ENCODE measurements at places on chromosomes 1 and 21. TPM values are rescaled to one million over a fixed set of nuclear protein-coding genes. Genes with fewer than 3 reads are reported as not detected.

GRCh38 chr1:13864760-13865159 is 164.8 kb downstream of the PRDM2 start:
- no peak overlapping the region for H3K27ac ChIP-seq
- no peaks in the 10 kb centered on the region for H3K4me1 ChIP-seq
- no peak for DNase-seq
- H3K4me3 ChIP-seq: no peak overlapping the region
- no peaks in the 10 kb centered on the region for H3K27me3 ChIP-seq
- no peaks in the 10 kb centered on the region for H3K36me3 ChIP-seq

DNA sequence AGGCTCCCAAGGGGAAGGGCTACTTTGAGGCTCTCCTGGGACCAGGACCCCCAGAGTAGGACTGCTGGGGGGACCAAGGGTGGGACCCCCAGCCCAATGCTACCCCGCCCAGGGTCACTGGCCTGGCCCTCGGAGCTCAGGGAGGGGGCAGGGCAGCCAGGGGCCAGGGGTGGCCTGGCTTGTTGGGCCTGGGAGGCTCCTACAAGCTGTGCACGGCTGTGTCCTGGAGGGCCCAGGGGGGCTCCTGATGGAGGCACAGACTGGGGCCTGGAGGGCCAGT is 2.2 kb downstream of the HES4 start:
- H3K27ac ChIP-seq: no peak overlapping the region
- no peak overlapping the region for H3K4me3 ChIP-seq
- H3K4me1 ChIP-seq: peaks cover 6% of the 10 kb centered on the region
- H3K27me3 ChIP-seq: no peaks in the 10 kb centered on the region
- H3K36me3 ChIP-seq: no peaks in the 10 kb centered on the region

GRCh38 chr1:163161337-163161736 is 41.4 kb downstream of the RGS5 start:
- H3K4me1 ChIP-seq: peaks cover 7% of the 10 kb centered on the region
- H3K27me3 ChIP-seq: no peaks in the 10 kb centered on the region
- H3K4me3 ChIP-seq: no peak overlapping the region
- no peaks in the 10 kb centered on the region for H3K36me3 ChIP-seq

GRCh38 chr1:61004262-61005003 is 77.9 kb upstream of the NFIA start:
- no peaks in the 10 kb centered on the region for H3K4me1 ChIP-seq
- no peaks in the 10 kb centered on the region for H3K27me3 ChIP-seq
- H3K27ac ChIP-seq: no peak overlapping the region
- no peak for DNase-seq
- no peak overlapping the region for H3K4me3 ChIP-seq

- no peak for DNase-seq
- H3K36me3 ChIP-seq: no peaks in the 10 kb centered on the region
- no peaks in the 10 kb centered on the region for H3K27me3 ChIP-seq
- no peak overlapping the region for H3K4me3 ChIP-seq
Measured at GRCh38 chr1:241947354-241947753, 10.2 kb upstream of the BECN2 start.

Gene HLCS
- total RNA-seq: 30.1 TPM

Gene KCNH1
- total RNA-seq: 1.5 TPM

DNA sequence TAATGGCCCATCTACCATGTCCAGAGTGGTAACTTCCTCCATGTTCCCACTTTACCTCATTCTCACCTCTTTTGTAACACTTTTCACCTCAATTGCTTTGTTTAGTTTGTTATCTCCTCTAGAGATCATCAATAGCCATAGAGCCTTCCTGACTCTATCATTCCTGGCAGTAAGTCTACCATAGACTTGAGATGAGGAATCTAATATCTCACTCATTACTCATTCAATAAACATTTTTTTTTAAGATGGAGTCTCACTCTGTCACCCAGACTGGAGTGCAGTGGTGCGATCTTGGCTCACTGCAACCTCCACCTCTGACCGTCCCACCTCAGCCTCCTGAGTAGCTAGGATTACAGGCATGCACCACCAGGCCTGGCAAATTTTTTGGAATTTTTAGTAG is 7.1 kb downstream of the NMNAT2 start:
- DNase-seq: no peak
- H3K4me1 ChIP-seq: no peaks in the 10 kb centered on the region
- H3K27me3 ChIP-seq: no peaks in the 10 kb centered on the region
- H3K36me3 ChIP-seq: no peaks in the 10 kb centered on the region
- no peak overlapping the region for H3K27ac ChIP-seq
- no peak overlapping the region for H3K4me3 ChIP-seq

Gene SMPDL3B
- 2.5 TPM for total RNA-seq

DNA sequence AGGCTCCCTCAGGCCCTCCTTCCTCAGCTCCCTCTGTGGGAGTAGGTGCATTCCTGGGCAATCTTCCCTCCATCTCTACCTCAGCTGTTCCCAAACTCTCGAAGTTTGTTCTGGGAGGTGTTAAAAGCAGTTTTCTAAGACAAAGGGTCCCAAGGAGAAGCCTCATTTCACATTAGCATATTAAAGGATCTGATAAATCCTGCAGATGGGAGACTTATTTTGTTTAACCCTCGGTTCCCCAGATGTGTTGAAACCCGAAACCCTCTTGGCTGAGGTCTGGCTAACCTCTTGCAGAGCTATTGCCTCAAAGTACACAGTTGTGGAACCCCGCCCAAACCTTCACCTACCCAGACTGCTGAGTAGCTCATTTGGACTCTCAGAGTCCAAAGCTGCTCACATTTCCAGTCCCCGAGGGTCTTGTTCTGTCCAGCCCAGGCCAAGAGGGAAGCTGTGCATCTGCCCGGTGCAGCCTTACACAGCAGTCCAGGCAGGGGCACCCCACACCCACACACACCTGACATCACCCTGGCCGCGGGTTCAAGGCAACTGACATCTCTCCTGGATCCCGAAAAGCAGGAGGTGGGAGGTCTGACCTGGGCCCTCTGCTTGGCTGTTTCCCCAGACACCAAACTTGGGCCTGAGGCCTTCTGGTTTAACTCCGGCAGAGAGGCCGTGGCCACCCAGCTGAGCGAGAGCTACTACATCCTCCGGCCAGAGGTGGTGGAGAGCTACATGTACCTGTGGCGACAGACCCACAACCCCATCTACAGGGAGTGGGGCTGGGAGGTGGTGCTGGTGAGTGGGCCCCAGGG is 19.5 kb upstream of the SELENON start:
- DNase-seq: peak; percentile 74
- peaks cover 10% of the 10 kb centered on the region for H3K4me1 ChIP-seq
- no peak overlapping the region for H3K4me3 ChIP-seq
- H3K27me3 ChIP-seq: no peaks in the 10 kb centered on the region

Gene SPRR2G
- total RNA-seq: not detected

- no peaks in the 10 kb centered on the region for H3K4me1 ChIP-seq
- H3K4me3 ChIP-seq: no peak overlapping the region
- no peaks in the 10 kb centered on the region for H3K36me3 ChIP-seq
- no peak for DNase-seq
Measured at GRCh38 chr1:218964471-218965185, 209.1 kb upstream of the LYPLAL1 start.

GRCh38 chr1:153401461-153401860 is 10.6 kb upstream of the S100A8 start:
- H3K36me3 ChIP-seq: no peaks in the 10 kb centered on the region
- no peak overlapping the region for H3K27ac ChIP-seq
- DNase-seq: no peak
- no peaks in the 10 kb centered on the region for H3K4me1 ChIP-seq

DNA sequence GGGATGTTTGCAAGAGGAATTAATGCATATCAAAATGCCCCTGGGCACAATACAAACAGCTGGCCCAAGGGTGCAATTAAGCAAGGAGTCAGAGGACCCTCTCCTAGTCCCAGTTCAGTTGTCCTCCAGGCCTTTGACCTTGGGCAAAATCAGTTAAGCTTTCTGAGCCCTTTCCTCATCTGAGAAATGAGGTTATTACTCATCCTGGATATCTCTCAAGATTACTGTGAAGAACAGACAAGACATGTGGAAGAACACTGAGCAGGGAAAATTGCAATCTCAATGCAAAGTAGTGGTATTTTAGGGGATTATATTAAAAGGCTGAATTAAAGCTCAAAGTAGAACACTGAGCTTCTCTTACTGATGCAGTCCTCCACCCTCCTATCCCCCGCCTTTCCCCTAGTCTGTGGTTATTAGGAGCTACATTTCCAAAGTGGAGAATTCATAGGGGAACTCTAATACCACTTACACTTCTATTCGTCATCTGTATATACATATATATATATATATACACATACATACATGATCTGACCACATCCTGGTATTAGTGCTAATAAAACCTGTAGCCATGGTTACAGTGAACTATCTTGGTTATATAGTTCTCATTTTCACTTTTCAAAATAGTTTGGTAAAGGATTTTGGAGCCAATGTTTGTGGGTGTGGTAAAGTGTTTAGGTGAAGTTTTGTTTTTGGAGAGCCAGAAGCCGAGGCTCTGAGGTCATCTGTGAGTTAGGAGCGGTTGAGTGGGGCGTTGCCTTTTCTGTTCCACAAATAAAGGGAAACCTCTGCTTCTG is 18.1 kb downstream of the KIAA0040 start:
- no peak overlapping the region for H3K27ac ChIP-seq
- no peaks in the 10 kb centered on the region for H3K27me3 ChIP-seq
- H3K36me3 ChIP-seq: no peaks in the 10 kb centered on the region
- DNase-seq: no peak

DNA sequence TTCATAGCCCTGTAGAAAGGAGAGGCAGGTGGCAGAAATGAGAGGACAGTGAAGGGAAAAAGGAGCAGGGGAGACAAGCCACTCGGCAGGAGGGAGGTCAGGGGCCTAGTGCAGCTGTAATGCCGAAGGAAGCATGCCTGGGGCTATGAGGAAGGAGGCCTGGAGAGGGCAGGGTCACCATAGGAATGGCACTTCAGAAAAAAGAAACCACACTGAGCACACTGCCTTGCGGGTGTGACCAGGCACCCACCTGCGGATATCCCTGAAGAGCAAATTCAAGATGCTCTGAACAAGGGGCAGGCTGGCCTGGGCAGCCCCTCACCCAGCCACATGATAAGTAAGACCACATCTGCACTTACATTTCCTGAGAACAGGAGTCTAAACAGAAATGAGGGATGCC is 104.7 kb downstream of the JAK1 start:
- peak; percentile 47 for DNase-seq
- no peaks in the 10 kb centered on the region for H3K4me1 ChIP-seq
- H3K27ac ChIP-seq: no peak overlapping the region

Gene MMEL1
- 18.8 TPM for total RNA-seq

DNA sequence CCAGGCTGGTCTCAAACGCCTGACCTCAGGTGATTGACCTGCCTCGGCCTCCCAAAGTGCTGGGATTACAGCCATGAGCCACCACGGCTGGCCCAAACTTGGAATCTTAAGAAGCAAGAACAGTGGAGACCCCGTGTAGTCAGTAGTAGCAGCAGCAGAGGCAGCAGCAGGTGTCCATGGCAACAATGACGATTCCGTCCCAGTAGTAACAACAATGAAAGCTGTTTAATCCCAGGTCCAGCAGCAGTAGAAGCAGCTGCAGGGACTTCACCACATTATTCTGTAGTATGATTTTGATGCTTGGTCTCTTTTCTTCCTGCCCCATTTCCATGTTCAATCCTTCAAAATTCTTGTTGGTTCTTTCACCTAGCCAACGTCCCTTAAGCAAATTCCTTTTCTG is 69.6 kb upstream of the KCTD3 start:
- H3K27ac ChIP-seq: no peak overlapping the region
- peak; percentile 15 for DNase-seq
- no peaks in the 10 kb centered on the region for H3K36me3 ChIP-seq
- H3K4me1 ChIP-seq: no peaks in the 10 kb centered on the region
- H3K27me3 ChIP-seq: no peaks in the 10 kb centered on the region
- no peak overlapping the region for H3K4me3 ChIP-seq

- no peak for DNase-seq
- no peaks in the 10 kb centered on the region for H3K27me3 ChIP-seq
- no peak overlapping the region for H3K27ac ChIP-seq
- H3K4me3 ChIP-seq: no peak overlapping the region
- H3K36me3 ChIP-seq: no peaks in the 10 kb centered on the region
Measured at GRCh38 chr21:33291686-33292085, 25.5 kb downstream of the IL10RB start.

DNA sequence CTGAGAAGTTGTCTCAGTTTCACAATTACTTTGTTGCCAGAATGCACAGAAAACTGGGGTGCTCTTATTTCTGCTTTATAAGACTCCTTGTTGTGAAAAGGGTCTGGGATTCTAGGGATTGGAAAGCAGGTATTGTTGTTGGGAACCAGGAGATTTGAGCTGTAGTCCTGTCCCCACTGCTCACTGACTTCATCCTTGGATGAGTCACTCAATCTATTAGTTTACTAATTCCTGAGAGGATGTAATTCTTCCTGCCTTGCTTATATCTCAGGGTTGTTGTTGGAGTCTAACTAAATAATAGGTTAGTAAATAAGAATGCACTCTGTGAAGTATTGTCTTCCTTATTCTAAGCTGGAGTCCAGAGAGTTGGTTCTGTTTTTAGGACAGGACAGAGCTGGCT is 172.5 kb upstream of the GALNT2 start:
- no peak for DNase-seq
- peaks cover 5% of the 10 kb centered on the region for H3K4me1 ChIP-seq
- H3K4me3 ChIP-seq: no peak overlapping the region
- no peaks in the 10 kb centered on the region for H3K36me3 ChIP-seq
- H3K27me3 ChIP-seq: no peaks in the 10 kb centered on the region

Gene ADAMTS4
- total RNA-seq: 2.4 TPM

- no peaks in the 10 kb centered on the region for H3K27me3 ChIP-seq
- no peak for DNase-seq
- no peak overlapping the region for H3K4me3 ChIP-seq
- H3K27ac ChIP-seq: no peak overlapping the region
- H3K36me3 ChIP-seq: no peaks in the 10 kb centered on the region
- H3K4me1 ChIP-seq: peaks cover 4% of the 10 kb centered on the region
Measured at GRCh38 chr1:234585330-234586055, 24.5 kb downstream of the IRF2BP2 start.

Gene C1orf52
- 40.3 TPM for total RNA-seq

Gene KCNE2
- total RNA-seq: not detected

DNA sequence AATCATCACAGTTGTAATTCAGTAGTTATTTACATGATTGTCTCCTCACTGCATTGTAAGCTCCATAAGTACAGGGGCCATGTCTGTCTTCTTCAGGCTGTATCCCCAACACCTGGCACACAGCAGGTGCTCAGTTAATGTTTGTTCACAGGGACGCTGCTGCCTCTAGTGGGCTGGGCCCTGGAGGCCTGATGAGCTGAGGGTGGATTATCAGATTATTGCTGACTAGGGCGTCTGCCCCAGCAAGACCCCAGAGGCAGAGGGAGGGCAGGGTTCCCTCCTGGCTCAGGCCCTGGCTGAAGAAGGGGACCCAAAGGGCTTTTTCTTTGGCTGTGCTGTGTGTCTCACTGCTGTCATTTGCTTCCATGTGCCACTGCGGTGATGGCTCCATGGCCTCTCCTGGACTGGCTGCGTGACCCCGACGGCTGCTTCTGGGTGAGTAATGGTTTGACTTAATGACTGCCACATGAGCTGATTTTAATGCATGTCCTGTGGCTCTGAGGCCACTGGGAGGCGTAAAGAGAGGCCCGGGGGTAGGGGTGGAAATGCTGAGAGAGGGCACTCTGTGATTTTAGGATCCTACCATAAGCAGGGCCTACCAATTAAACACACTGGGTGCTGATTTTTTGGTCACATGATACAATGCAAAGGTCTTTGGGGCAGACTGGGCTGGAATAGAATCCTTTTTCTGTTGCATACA is 20.8 kb upstream of the EPB41 start:
- no peak for DNase-seq
- H3K36me3 ChIP-seq: no peaks in the 10 kb centered on the region
- no peaks in the 10 kb centered on the region for H3K27me3 ChIP-seq
